ENCODE measurements at places on chromosomes 6 and 20.
A peak's percentile ranks its signal among the peaks of the same experiment; 100 is the strongest.

DNA sequence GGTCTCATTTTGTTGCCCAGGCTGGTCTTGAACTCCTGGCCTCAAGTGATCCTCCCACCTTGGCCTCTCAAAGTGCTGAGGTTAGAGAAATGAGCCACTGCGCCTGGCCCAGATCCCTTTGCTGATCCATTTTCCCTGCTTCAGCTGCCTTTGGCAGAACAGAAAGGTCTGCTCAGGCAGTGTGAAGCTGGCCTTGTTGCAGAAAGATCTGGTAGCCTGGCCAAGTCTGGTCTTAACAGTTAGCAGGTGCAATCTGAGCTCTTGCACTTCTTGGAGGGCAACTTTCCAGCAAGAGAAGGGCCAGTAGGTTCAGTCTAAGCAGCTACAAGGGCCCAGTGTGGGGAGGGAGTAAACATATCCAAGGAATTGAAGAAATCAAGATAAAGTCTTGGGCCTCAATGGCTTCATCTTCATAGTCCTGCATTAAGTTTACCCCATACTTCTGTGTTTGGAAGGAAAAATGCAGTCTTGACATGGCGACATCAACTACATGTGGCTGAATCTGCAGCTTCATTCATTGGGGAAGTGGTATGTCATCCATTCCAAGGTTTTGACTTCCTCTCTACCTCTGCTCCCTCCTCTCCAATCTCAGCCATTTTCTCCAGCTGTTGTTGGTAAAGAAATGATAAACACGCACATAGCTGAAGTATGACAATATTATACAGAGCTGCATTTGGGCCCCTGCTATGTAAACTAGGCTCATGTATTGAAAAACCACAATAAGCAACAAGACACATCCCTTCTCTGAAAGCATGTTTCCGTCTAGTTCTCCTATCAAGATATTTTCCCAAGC lies 39.0 kb upstream of the NEDD9 start:
- no peak for DNase-seq

GRCh38 chr6:90703336-90703735 lies 116.5 kb upstream of the MAP3K7 start:
- no peak for DNase-seq

GRCh38 chr6:166559662-166560061 lies 26.8 kb downstream of the RAMACL start:
- no peak for DNase-seq

DNA sequence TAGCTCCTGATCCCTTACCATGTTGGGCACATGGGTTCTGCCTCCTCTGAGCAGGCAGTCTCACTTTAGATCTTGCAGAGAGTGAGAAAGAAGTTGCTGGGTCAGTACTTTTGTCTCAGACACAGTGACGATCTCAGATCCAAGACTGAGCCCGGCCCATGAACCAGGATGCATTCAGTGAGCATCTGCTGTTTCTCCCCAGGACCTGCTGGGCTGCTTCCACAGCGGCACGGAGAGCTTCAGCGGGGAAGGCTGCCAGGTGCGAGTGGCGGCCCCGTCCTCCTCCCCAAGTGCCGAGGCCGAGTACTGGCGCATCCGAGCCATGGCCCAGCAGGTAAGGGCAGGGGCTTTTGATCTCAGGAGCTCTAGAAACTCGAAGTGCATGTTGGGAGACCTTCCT lies 53.9 kb upstream of the SMIM28 start:
- DNase-seq = no peak

DNA sequence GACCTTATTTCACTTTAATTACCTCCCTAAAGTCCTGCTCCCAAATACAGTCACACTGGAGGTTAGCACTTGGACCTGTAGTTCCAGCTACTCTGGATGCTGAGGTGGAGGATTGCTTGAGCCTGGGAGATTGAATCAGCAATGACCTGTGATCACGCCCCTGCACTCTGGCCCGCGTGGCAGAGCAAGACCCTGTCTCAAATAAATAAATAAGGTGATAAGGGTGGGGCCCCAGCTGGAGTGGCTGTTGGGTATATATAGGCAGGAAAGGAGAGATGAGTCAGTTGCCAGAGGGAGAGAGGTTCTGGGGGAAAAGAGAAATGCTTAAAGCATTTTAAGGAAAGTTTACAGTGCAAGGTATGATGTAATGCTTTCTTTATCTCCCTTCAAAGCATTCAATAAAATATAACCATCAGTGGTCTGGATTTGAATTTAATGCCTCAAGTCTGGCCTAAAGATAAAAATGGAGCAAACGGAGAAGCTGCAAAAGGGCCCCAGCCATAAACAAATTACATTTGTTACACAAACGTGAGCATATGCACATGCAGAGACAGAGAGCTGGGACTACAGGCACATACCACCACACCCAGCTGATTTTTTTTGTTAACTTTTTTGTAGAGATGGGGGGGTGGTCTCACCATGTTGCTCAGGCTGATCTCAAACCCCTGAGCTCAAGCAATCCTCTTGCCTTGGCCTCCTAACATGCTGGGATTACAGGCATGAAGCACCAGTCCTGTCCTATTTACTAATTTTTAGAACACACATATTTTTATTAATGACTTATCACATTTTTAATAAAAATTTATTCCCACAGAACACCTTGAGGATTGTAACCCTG lies 6.1 kb upstream of the PM20D2 start:
- DNase-seq = no peak

DNA sequence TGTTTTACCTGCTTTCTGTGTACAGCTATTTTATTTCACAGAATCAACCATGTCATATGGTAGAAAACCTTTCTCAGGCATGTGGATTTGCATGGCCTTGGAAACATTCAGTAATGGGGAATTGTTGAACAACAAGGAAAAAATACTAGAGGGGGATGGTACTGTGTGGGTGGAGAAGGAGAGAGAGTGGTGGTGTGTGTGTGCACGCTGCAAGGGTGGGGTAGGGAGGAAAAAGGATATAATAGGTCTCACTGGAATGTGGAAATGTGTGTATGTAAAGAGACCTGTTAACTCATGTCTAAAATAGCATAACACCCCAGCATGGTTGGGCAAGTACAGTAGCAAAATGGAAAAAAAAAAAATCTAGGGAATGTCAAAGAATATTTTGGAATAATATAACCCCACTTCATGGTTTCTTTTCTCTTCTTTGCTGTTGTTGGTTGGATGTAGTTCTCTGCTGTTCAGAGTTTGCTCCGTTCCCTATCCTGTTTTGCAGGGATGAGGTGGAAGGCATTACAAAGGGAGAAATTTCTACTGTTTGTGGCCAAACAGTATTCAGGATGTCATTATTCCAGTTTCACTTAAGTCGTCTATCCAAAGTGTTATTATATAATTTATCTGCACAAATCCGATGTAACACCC lies 93.9 kb upstream of the CITED2 start:
- DNase-seq = no peak

GRCh38 chr6:91132461-91132860 lies 545.6 kb upstream of the MAP3K7 start:
- DNase-seq = peak; percentile 57

- peak; percentile 78 for DNase-seq
Observed at GRCh38 chr20:49682278-49682677, 31.4 kb downstream of the B4GALT5 start.

- no peak for DNase-seq
Observed at GRCh38 chr6:42387336-42387735, 64.4 kb downstream of the TRERF1 start.

- DNase-seq = no peak
Observed at GRCh38 chr20:21303872-21304586, 898 bp downstream of the XRN2 start.

- no peak for DNase-seq
Observed at GRCh38 chr6:76495909-76496308, 423.4 kb upstream of the IMPG1 start.

GRCh38 chr20:25049261-25050060 lies 8.5 kb downstream of the ACSS1 start:
- no peak for DNase-seq

- no peak for DNase-seq
Observed at GRCh38 chr6:142482249-142482648, 180.4 kb downstream of the ADGRG6 start.

DNA sequence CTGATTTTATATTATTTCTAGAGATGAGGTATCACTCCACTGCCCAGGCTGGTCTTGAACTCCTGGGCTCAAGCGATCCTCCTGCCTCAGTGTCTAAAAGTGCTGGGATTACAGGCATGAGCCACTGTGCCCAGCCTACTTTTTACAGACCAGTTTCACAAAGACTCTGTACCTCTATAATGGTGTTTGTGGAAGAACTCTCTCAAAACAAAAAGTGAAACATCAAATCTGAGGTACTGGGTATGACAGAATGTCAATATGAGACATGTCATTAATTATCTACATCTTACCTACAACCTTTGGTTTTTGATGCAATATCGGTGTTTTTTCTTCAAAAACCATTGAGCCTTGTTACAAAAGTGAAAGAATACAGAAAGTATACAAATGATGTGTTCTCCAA lies 49.4 kb upstream of the MCM9 start:
- DNase-seq = no peak

GRCh38 chr20:40582531-40582930 lies 106.5 kb downstream of the MAFB start:
- DNase-seq = no peak

- DNase-seq = no peak
Observed at GRCh38 chr6:157644043-157644810, 178.8 kb upstream of the SNX9 start.

DNA sequence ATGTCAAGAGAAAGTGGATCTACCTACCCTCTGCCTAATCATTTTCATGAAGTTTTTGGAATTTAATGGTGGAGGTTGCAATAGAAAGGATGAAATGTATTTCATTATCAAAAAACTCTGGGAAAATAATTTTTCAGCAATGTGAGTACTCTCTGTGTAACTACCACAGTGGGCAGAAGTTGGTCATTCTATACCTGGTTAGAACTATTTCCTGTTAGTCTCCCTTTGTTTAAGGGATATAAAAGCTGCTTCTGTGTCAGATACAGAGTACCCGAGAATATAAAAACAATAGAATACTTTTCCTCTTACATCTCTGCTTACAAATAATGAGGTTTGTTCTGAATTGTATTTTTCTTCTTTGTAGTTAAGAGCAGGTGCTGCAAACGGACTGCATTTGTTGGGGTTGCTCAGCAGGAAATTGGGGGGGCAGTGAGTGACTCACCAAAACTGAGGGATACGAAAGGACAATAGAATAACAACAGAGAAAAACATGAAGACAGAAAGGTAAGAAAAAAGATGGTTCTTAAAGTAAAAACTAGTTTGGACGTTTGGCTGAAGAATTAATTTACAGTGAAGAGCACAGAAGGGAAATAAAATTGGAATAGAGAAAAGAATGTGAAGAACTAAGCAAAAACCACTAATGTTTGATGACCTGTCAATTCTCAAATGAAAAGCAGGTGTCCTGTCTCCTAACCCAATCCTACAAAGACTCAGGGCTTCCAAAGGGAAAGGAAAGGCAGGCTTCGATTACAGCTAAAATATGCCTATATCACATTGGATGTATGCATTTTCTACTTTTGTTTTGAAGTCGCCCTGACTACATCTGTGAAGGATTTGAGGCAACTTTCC lies 703.1 kb downstream of the RFPL4B start:
- no peak for DNase-seq

GRCh38 chr20:49868538-49868937 lies 46.8 kb downstream of the SPATA2 start:
- no peak for DNase-seq

DNA sequence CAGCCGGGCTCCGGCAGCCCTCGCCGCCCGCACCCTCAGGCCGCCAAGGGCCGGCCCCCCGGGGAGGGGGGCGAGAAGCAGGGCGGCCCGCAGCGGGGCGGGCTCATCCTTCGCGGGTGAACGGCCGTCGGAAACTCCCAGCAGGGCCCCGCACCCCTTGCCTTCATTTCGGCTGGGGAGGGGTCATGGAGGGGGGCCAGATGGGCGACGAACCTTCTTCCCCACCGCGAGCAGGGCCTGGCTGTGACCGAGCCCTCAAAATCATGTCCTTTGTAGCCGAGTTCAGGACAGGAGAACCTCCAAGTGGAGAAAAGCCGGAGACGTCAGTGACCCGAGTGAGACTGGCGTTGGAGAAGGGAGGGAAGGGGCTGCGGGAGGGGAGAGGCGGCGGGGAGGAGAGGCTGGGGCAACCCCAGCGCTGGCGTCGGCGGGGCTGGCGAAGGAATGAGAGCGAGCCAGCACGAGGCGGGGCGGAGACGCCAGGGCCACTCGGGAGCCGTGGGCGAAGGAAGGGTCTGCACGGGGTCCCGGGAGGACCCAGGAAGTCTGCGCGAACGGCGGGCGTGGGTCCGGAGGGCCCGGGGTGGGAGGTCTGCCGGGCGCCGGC lies 571 bp upstream of the FOXC1 start:
- no peak for DNase-seq

DNA sequence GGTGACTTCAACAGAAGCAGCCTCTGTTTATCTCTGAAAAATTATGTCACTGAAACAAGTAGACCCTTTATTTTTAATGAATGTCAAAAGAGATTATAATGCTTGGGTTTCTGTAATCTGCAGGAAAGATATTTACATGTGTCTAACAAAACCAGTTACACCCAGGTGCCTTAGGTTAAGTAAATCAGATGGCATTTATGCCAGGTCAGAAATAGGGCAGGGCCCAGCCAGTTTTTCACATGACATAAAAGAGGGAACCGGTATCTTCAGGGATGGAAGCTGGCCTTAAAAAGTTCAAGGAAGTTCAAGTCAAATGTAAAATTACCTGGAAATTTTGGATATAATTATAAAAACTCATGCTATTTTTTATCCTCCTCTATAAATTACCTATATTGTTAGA lies 14.2 kb upstream of the ENPP4 start:
- no peak for DNase-seq

DNA sequence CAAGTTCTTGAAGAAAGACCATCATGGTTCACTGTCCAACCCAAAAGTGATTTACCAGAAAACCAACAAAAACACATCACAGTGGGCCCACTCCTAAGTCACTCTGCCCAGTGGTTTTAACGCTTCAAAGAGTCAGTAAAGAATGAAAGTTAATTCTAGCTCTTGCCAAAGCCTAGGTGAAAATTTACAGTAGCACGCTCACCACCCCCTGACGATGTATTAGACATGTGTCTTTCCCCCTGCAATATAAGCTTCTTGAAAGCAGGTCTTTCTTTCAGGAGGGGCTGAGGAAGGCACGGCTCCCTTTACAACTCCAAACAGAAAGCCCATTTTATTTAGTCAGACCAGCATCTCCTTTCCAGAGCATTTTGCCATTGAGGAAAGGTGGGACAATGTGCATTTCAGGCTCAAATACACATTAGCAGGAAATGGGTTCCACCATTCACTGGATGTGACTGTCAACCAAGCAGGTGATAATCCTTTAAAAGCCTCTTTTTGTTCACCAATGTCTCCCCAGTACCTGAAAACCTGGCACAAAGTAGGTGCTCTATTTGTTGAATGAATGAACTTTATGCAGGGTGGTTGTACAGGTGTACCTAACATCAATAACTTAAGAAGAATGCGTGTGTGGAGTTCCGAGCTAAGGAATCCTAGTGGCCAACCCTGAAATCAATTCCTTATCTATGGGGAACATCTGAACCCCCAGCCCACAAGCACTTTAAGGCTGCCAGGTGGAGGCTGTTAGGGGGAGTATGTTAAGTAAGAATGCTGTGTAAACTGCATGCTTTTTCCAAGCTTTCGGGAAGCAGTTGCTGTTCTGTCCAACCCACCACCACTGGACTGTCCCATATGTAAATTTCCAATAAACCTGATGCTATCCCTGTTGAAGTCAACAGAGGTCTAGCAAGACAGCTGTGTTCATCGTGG lies 11.4 kb downstream of the EZR start:
- no peak for DNase-seq

GRCh38 chr6:162684961-162685360 lies 42.6 kb downstream of the PRKN start:
- no peak for DNase-seq
